ENCODE measurements at places on chromosomes 11 and 22.

- no peak overlapping the region for H3K4me3 ChIP-seq
- peaks cover 28% of the 10 kb centered on the region for H3K27me3 ChIP-seq
- no peak for DNase-seq
- no peaks in the 10 kb centered on the region for H3K4me1 ChIP-seq
- H3K27ac ChIP-seq, result no peak overlapping the region
Measured at GRCh38 chr11:12411806-12412727, 34.7 kb downstream of the PARVA start.

- H3K27ac ChIP-seq, result no peak overlapping the region
- no peaks in the 10 kb centered on the region for H3K27me3 ChIP-seq
- no peak for DNase-seq
- peaks cover 7% of the 10 kb centered on the region for H3K36me3 ChIP-seq
- no peaks in the 10 kb centered on the region for H3K4me1 ChIP-seq
Measured at GRCh38 chr11:124122123-124122522, 6.9 kb downstream of the VWA5A start.

- peaks cover 34% of the 10 kb centered on the region for H3K27me3 ChIP-seq
- peaks cover 4% of the 10 kb centered on the region for H3K4me1 ChIP-seq
- H3K27ac ChIP-seq, result no peak overlapping the region
- H3K36me3 ChIP-seq, result no peaks in the 10 kb centered on the region
- H3K4me3 ChIP-seq, result no peak overlapping the region
Measured at GRCh38 chr22:39703091-39703490, 132.5 kb downstream of the CACNA1I start.

DNA sequence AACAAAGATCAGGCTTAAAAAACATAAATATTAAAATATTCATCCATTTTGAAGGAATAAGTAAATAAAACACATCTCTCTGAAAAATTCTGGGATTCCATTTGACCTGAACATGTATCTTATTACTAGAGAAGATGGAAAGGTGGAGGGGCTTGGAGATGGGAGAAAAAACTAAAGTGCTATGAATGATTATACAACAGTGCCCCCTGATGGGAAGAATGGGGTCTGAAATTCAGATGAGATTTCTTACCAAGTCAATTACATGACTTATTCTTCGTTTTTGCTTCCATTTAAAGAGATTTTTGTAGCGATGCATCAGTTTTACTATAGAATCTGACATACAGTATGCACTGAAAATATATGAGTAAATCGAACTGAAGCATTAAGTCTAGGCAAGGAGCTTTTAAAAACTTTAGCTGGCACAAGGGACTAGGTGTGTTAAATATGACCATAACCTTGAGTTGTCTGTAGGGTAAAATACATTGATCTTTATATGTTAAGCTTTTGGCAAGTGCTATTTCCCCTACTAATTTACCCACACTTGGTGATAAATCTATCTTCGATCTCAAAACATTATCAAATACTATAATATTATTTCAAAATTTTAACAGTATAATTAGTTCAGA is 718.8 kb downstream of the CNTN5 start:
- no peak for DNase-seq
- no peak overlapping the region for H3K4me3 ChIP-seq
- no peak overlapping the region for H3K27ac ChIP-seq
- no peaks in the 10 kb centered on the region for H3K36me3 ChIP-seq
- no peaks in the 10 kb centered on the region for H3K27me3 ChIP-seq
- H3K4me1 ChIP-seq, result no peaks in the 10 kb centered on the region

DNA sequence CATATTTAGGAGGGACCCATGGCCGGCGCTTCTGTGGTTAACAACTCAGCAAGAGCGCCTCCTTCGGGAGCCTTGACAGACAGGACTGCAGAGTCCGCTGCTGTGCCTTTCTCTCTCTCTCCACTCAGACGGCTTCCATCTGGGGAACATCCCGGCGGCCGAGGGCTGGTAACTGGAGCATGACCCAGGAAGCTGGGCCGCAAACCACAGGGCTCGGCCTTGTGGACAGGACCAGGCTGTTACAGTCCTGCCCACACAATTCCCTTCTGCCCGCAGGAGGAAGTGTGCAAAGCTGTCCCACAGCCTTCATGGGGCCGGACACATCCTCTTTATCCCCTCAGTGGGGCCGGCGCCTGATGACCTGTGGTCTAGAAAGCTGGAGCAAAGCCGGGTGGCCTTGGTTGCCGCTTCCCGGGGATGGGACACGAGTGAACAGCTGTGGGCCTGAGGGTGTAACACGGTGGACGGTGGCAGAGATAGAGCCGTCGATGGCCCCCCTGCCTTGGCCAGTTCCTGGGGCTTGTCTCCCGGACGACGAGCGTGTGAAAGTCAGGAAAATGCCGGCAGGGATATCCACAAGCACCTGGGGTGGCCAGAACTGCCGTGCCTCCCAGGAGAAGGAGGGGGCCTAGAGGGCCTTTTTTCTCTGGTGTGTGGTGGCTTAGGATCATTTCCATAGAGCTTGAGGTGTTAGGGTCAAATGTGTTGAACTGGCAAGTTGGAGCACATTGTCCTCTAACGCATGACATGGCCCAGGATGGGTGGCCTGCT is 50.1 kb downstream of the FBLN1 start:
- H3K4me3 ChIP-seq, result no peak overlapping the region
- H3K27me3 ChIP-seq, result peaks cover 33% of the 10 kb centered on the region
- H3K4me1 ChIP-seq, result peaks cover 5% of the 10 kb centered on the region

GRCh38 chr22:37623075-37624016 is 14.7 kb downstream of the GGA1 start:
- peak overlapping the region; percentile 57 for H3K4me3 ChIP-seq
- peaks cover 57% of the 10 kb centered on the region for H3K4me1 ChIP-seq
- H3K27me3 ChIP-seq, result no peaks in the 10 kb centered on the region
- peaks cover 63% of the 10 kb centered on the region for H3K36me3 ChIP-seq
- H3K27ac ChIP-seq, result peak overlapping the region; percentile 96

- H3K27ac ChIP-seq, result no peak overlapping the region
- no peak for DNase-seq
- no peaks in the 10 kb centered on the region for H3K36me3 ChIP-seq
- H3K27me3 ChIP-seq, result peaks cover 12% of the 10 kb centered on the region
- peaks cover 5% of the 10 kb centered on the region for H3K4me1 ChIP-seq
Measured at GRCh38 chr11:117459979-117460300, 132.3 kb downstream of the CEP164 start.
